Mucosa of gallbladder (tissue), 1 donor: ENCODE measurements at places on chromosomes 13 and 19. TPM values are rescaled to one million over a fixed set of nuclear protein-coding genes. Genes with fewer than 3 reads are reported as not detected.
A peak's percentile ranks its signal among the peaks of the same experiment; 100 is the strongest.

The ZNF66 gene
- total RNA-seq: 8.0 TPM

The PRRG2 gene
- total RNA-seq: 18.2 TPM

The TBXA2R gene
- 4.9 TPM for total RNA-seq

The NRTN gene
- total RNA-seq: 6.2 TPM

The PCDH8 gene
- total RNA-seq: not detected

The TMED1 gene
- total RNA-seq: 30.2 TPM

The UNC13A gene
- total RNA-seq: 0.78 TPM

DNA sequence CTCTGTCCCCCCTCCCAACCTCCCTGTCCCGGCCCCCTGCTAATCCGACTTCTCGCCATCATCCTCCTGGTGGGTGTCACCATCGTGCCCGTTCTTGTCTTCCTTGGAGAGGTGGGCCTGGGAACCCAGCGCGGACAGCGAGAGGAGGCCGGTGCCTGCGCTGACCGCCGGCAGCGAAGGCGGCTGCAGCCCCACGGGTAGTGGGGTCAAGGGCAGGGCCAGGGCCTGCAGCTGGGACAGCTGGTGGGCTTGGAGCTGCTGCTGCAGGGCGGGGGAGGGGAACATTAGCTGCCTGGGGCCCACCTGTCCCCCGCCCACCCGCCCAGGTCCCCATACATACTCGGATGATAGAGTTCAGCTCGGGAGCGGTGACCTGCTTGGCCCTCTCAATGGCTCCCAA is 8.5 kb downstream of the TLE5 start:
- DNase-seq: no peak

DNA sequence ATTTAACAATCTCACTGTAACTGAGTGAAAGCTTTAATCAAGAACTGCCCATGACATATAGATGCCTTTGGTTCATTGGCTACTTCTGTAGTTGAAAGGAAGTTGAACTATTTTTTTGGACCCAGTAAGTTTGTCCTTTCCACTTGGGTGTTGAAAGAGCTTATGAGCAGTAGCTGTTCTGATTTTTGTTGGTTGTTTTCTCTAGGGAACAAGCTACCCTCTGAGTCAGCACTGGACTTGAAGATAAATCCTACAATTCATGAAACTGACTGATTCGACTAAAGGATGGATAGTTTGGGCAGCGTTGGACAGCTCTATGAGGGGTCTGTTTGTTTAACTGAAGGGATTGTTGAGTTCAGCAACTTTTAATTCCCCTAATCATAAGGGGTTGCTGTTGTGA is 101.0 kb downstream of the PAN3 start:
- DNase-seq: no peak

- no peak for DNase-seq
These were observed 40.8 kb upstream of the CEACAM21 start for GRCh38 chr19:41535029-41535622.

- peak; percentile 55 for DNase-seq
These were observed 754.5 kb downstream of the DIAPH3 start for GRCh38 chr13:59409211-59409610.

- no peak for DNase-seq
These were observed 38.7 kb downstream of the RNF6 start for GRCh38 chr13:26183416-26183815.
